Activated T-cell treated with anti-CD3 and anti-CD28 coated beads, Interleukin-2, amount 50 U/mL, for 48 hours (primary cell): ENCODE measurements at places on chromosomes 2 and 18.

GRCh38 chr2:175004730-175004979, 526 bp downstream of the CHN1 start:
- no peak for DNase-seq

DNA sequence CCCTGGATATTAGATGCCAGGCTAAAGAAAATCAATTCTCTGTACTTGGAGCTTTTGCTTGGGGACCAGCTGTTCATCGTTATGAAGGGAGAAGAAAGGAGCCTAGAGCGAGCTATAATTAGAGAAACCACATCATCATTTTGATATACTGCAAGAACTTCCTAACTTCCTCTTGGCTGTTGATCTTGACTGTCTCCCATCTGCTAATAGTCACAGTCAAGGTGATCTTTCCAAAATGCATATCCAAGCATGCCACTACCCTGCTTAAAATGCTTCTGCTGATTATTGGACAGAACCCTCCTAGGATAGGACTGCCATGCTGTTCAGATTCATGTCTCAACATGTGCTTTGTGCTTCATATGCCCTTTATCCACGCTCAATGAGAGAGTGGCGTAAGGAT, 54.8 kb downstream of the RAPGEF4 start:
- DNase-seq, result no peak

GRCh38 chr2:7041421-7041820, 124.2 kb downstream of the RNF144A start:
- no peak for DNase-seq

GRCh38 chr2:63780518-63781155, 61.1 kb upstream of the UGP2 start:
- no peak for DNase-seq

DNA sequence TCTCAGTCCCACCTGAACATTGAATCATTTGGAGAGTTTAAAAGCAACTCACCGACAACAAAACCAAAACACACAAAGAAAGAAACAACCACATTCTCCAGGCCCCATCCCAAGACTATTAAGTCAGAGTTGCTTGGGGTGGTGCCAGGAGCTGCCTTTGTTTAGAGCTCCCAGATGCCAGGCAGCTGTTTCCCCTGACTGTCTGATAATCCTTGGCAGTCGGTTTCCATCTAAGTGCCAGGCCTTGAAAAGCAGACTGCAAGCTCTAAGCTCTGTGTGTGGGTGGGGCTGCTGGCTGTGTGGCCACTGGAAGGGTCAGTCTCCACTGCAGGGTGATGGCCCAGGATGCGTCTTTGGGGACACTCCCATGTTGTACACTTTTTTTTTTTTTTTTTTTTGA, 255.3 kb upstream of the AGAP1 start:
- DNase-seq, result no peak
